Chondrocyte (in vitro differentiated cells): ENCODE measurements at places on chromosomes 3 and 15. TPM values are rescaled to one million over a fixed set of nuclear protein-coding genes. Genes with fewer than 3 reads are reported as not detected.

- peak overlapping the region; percentile 15 for H3K4me3 ChIP-seq
- H3K27ac ChIP-seq, result peak overlapping the region; percentile 61
- DNase-seq, result peak; percentile 59
- peaks cover 9% of the 10 kb centered on the region for H3K36me3 ChIP-seq
- peaks cover 46% of the 10 kb centered on the region for H3K4me1 ChIP-seq
- no peaks in the 10 kb centered on the region for H3K27me3 ChIP-seq
These were observed 26.0 kb downstream of the FBLN2 start for GRCh38 chr3:13574798-13575451.

DNA sequence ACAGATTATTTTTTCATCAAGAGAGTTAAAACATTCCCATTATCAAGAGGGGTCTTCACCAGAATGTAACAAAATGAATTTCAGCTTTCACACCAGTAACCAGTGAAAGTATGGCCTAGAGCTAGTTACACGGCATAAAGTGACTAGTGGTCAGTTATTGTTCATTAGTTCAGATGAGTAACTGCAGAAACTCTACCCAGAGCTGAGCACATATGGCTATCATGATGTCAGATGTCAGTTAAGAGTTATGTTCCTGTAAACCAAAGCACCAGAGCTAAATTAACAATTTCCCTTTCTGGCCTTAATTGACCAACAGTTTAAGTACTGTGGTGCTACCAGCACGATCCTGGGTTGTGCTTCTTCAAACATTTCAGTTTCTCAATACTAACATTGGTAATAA, 6.6 kb upstream of the MRPS25 start:
- H3K36me3 ChIP-seq, result peaks cover 38% of the 10 kb centered on the region
- no peak for DNase-seq
- H3K4me3 ChIP-seq, result no peak overlapping the region
- H3K27me3 ChIP-seq, result no peaks in the 10 kb centered on the region
- no peaks in the 10 kb centered on the region for H3K4me1 ChIP-seq

DNA sequence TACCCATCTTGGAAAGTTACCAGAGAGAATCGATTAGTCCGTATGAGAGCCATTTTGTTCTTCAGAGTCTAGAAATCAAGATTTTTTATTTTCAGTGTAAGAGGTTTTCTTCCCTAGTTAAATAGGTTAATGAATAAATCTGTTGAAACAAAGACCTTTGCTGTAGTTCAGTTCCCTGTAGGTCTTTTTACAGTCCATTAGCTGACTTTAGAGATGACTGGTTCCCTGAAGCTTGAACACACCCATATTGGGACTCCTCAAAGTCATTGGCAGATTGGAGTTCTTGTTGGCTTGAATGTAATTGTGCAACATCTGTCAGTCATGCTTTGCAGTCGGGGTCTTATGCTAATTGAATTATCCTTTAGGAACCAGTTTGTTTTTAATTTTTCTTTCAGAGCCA, 45.3 kb downstream of the SEMA6D start:
- H3K27me3 ChIP-seq, result no peaks in the 10 kb centered on the region
- H3K27ac ChIP-seq, result no peak overlapping the region
- DNase-seq, result no peak

GRCh38 chr3:44321335-44321734, 17.2 kb upstream of the TCAIM start:
- H3K27me3 ChIP-seq, result peaks cover 16% of the 10 kb centered on the region
- H3K4me1 ChIP-seq, result no peaks in the 10 kb centered on the region
- H3K27ac ChIP-seq, result no peak overlapping the region
- DNase-seq, result no peak
- peaks cover 2% of the 10 kb centered on the region for H3K36me3 ChIP-seq
- no peak overlapping the region for H3K4me3 ChIP-seq

GRCh38 chr15:73004462-73004861, 47.8 kb upstream of the NEO1 start:
- no peaks in the 10 kb centered on the region for H3K36me3 ChIP-seq
- peaks cover 7% of the 10 kb centered on the region for H3K4me1 ChIP-seq
- DNase-seq, result no peak
- H3K27ac ChIP-seq, result no peak overlapping the region
- no peak overlapping the region for H3K4me3 ChIP-seq

DNA sequence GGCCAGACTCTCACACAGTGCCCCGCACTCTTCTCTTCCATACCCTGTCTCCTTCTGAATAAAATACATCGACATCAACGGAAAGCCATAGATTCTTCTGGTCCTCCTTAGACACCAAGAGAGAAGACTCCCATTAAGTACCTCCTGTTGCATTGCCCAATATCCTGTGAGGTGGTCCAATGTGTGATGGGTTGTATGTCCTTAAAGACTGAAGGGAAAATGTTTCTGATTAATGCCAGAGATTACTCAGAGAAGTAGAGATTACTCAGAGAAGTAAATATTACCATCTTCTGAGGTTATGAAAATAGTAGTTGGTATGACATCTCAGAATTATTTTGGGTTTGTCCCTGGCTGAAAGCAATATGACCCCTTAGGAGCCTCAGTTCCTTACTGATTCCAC, 60.8 kb upstream of the GALNT15 start:
- no peaks in the 10 kb centered on the region for H3K27me3 ChIP-seq
- H3K36me3 ChIP-seq, result no peaks in the 10 kb centered on the region
- peaks cover 11% of the 10 kb centered on the region for H3K4me1 ChIP-seq
- H3K27ac ChIP-seq, result no peak overlapping the region
- H3K4me3 ChIP-seq, result no peak overlapping the region
- no peak for DNase-seq

- peaks cover 1% of the 10 kb centered on the region for H3K27me3 ChIP-seq
- no peak overlapping the region for H3K27ac ChIP-seq
- H3K36me3 ChIP-seq, result no peaks in the 10 kb centered on the region
- no peak for DNase-seq
These were observed 510.8 kb downstream of the SHQ1 start for GRCh38 chr3:72337480-72337855.

- H3K27ac ChIP-seq, result peak overlapping the region; percentile 96
- H3K36me3 ChIP-seq, result peaks cover 28% of the 10 kb centered on the region
- peaks cover 83% of the 10 kb centered on the region for H3K4me1 ChIP-seq
- H3K27me3 ChIP-seq, result no peaks in the 10 kb centered on the region
These were observed 6.3 kb downstream of the BHLHE40 start for GRCh38 chr3:4985330-4986174.

DNA sequence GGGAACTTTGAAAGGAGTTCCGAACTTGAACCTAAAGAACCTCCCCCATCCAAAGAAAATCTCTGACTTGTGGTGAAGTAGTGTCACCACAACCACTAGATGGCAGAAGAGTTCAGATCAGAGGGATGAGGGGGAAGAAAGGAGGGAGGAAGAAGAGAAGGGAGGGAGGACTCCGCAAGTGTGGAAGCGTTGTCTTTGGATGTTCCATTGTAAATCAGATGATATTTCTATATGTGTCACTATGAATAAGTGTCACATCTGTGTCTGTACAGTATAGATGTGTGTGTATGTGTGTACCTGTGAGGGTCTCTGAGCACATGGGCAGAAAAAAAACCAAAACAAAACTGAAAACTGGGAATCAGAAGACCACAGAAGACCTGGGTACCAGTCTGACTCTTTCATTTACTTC, 16.9 kb downstream of the SLC24A1 start:
- no peak for DNase-seq
- H3K4me3 ChIP-seq, result no peak overlapping the region
- H3K27me3 ChIP-seq, result no peaks in the 10 kb centered on the region

Gene LRRC31
- not detected in 3 replicates for total RNA-seq

DNA sequence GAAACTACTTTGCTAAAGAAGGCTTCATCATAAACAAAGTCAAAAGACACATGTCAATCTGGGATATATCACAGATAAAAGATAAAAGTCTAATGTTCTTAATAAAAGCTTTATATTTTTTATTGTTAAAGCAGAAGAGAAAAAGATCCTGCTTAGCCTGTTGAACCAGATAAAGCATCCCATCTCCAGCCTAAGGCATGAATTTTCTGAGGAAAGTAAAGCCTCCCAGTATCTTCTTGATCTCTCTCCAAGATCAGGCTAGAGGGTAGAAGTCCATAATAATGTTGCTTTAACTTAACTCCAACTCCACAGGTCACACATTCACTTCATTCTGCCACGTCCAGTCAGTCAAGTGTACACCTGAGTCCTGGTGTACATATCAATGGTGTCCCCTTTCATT, 14.2 kb downstream of the ARL14 start:
- no peaks in the 10 kb centered on the region for H3K27me3 ChIP-seq
- H3K36me3 ChIP-seq, result no peaks in the 10 kb centered on the region
- DNase-seq, result no peak

GRCh38 chr3:172465281-172465680, 17.0 kb upstream of the GHSR start:
- no peaks in the 10 kb centered on the region for H3K27me3 ChIP-seq
- no peaks in the 10 kb centered on the region for H3K36me3 ChIP-seq
- DNase-seq, result no peak
- H3K27ac ChIP-seq, result no peak overlapping the region

Gene FNDC3B
- 290 to 304 TPM (median 293 TPM) in 3 replicates for total RNA-seq

Gene B4GALT4
- 25.8 to 26.7 TPM (median 25.9 TPM) in 3 replicates for total RNA-seq

GRCh38 chr3:112858410-112859069, 11.9 kb upstream of the CD200R1L start:
- no peak overlapping the region for H3K27ac ChIP-seq
- no peak overlapping the region for H3K4me3 ChIP-seq
- H3K36me3 ChIP-seq, result peaks cover 7% of the 10 kb centered on the region
- H3K4me1 ChIP-seq, result no peaks in the 10 kb centered on the region
- no peak for DNase-seq

Gene PEX11A
- total RNA-seq, result 2.3 to 4.3 TPM (median 3.0 TPM) in 3 replicates

- no peak for DNase-seq
- H3K27me3 ChIP-seq, result no peaks in the 10 kb centered on the region
- no peak overlapping the region for H3K27ac ChIP-seq
- peaks cover 29% of the 10 kb centered on the region for H3K4me1 ChIP-seq
These were observed 2.7 kb upstream of the LMAN1L start for GRCh38 chr15:74809956-74810355.

GRCh38 chr3:147431751-147432150, 22.6 kb downstream of the ZIC1 start:
- H3K4me3 ChIP-seq, result no peak overlapping the region
- no peaks in the 10 kb centered on the region for H3K36me3 ChIP-seq
- H3K27ac ChIP-seq, result no peak overlapping the region
- no peaks in the 10 kb centered on the region for H3K4me1 ChIP-seq

DNA sequence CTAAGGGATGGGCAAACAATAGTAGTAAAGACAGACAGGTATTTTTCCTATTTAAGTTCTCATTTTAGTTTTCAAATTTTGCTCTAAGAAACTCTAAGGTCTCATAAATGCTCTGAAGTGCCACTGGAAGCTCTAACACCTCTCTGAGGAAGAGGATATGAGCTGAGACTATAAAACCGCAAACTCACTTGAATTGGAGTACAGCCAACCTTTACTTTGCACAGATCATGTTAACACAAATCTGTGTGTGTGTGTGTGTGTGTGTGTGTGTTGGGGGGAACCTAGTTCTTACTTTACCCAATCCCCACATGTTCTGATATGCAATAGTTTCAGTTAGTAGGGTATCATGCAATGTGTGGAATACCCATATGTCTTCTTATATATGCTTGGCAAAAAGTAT, 446.8 kb downstream of the CHL1 start:
- no peaks in the 10 kb centered on the region for H3K27me3 ChIP-seq
- H3K4me3 ChIP-seq, result no peak overlapping the region
- DNase-seq, result no peak
- H3K27ac ChIP-seq, result no peak overlapping the region
- H3K4me1 ChIP-seq, result no peaks in the 10 kb centered on the region
- no peaks in the 10 kb centered on the region for H3K36me3 ChIP-seq
